ENCODE measurements at places on chromosomes 4 and X. TPM values are rescaled to one million over a fixed set of nuclear protein-coding genes. Genes with fewer than 3 reads are reported as not detected.

Gene PDCL2
- not detected for total RNA-seq

Gene CFAP47
- 0.02 TPM for total RNA-seq

Gene XIAP
- total RNA-seq: 34.5 TPM

Gene COL25A1
- not detected for total RNA-seq

Gene LRP2BP
- 0.09 TPM for total RNA-seq

Data from A549 treated with DMSO at 1 μM for 4 hours (cell line).